Kidney epithelial cell (primary cell): ENCODE measurements at places on chromosomes 12 and 14.

DNA sequence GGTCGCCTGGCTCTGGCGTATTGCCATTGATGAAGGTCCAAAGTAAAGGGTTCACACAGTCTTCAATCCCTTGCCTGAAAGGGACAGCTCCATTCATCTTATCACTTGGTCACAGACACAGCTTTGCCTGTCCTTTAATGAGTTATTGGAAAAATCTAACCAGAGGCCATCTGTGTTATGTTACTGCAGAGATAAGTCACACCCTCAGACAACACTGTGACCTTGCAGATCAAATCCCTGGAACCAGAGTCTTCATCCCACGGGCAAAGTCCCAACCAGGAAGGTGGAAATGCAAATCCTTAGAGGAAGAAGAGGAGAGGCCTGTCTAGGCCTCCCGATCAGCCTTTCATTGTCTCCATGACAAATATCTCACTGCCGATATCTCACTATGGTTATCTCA is 68.3 kb upstream of the SCN8A start:
- no peak for DNase-seq

DNA sequence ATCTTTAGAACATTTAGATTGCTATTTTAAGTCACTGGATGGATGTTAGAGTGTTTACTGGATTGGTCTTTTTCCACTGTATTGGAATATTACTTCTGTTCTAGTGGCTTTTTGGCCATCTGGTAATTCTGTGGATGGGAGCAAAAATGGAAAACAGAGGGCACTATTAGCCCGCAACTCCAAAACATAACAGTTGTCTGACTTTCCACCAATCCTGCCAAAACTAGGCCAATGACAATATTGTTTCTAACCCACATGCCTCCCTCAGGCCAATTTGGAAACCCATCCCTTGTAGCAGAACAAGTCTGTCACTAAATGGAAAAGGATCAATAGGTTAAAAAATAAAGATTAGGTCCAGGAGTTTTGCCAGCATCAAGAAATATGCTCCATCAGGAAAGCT is 97.8 kb downstream of the ETNK1 start:
- DNase-seq, result no peak

DNA sequence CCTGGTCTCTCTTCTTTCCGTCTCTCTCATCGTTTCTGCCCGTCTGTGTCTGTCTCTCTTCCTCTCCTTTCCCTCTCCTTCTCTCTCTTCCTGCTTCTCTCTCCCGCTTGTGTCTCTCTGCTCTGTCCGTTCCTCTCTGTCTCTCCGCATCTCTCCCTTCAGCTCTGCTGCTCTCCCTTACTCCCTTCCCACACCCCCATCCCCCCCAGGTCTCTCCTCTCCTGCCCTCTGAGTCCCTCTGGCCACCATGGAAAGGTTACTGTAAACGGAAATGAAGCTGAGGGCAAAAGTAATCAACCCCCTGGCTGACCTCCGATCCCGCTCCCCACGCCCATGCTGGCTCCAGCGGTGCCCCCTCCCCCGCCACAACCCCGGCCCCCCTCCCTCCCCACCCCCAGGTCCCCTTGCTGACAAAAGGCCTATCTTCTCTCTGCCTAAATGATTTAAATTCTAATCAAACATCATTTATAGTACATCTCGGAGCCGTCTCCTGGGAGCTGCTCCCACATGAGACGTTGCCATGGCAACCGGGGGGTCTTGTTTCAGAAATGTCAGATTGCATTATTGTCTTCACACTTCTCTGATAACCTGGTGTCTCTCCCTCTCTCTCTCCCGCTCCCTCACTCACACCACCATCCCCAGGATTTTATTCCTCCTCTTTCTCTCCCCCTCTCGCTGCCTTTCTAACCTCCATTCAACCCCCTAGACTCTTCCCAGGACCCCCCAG is 203.8 kb downstream of the RBM19 start:
- no peak for DNase-seq

- no peak for DNase-seq
These were observed 47.4 kb downstream of the NIN start for GRCh38 chr14:50783563-50783962.

DNA sequence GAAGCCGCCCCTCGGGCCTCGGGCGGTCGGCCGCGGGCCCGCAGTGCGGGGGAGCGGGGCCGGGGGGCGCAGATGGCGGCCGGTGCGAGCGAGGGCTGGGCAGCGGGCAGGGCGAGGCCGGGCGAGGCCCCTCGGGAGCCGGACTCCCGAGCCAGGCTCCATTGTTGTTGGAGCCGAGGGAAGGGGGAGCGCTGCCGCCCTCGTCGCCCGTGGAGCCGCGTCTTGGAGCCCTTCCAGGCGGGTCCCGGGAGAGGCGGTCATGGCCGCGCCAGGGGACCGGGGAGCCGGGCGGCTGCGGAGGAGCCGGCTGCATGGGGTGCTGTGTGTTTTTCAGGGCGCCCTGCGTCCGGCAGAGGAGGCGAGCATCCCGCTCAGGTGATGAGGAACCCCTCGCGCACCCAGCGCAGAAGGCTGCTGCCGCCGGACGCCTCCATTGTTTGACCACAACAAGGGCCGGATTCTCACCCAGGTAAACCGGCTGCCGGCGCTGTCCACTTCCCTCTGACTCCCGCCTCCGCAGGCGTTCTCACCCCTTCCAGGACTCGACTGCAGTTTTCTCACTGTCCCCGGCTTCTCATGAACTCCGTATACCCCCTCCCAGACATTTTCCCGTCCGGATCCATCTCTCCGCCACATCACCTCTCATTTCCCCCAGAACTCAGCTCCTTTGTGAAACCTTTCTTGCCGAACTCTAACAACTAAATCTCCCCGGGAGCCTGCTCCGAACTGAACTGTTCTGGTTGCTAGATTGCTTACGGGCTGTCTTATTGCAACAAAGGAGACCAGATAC is 732 bp downstream of the ZNF664 start:
- DNase-seq, result no peak

DNA sequence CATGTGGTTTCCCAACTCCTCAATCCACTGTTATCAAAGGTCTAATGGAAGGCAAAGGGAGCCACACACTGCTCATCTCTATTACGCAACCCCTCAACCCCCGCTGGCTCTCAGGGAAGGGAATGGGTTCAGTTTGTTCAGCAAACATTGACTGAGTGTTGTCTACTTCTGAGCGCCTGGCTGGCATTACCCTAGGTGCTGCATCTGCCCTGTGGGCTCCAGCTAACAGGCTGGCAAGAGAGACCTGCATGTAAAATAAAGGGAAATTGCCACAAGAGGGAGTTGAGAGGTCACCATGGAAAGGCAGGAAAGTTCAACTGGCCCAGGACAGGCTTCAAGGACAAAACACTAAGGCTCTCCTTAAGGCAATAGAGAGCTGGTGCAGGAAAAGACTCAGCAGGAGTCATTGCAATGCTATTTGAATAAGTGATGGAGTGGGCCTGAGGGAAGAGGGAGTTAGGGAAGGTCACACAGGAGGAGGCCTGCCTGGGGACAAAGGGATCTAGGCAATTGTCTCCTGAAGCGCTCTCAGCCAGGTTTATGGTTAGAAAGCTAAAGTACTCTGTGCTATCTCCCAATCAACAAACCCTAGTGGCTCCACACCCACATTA is 5.5 kb upstream of the ZNF740 start:
- DNase-seq, result no peak

DNA sequence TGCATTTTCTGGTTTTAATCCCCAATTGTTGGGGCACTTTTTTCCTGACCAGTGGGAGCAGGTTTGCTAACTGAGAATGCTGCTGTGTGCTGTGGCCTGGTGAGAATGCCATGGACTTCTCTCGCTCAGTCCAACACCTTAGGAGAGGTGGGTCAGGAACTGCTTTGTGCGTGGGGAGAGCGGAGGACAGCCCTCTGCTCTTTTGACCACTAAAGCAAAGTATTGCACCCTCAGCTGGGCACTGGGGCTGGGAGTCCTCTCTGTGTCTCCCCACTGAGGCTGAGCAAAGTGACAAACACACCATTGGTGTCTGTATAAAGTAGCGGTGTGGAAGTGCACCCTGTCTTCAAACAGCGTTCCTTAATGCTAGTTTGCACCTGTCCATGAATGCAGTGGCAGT is 136.2 kb downstream of the SAMD4A start:
- no peak for DNase-seq

- DNase-seq, result no peak
These were observed 259.9 kb upstream of the MDGA2 start for GRCh38 chr14:47935332-47935731.

DNA sequence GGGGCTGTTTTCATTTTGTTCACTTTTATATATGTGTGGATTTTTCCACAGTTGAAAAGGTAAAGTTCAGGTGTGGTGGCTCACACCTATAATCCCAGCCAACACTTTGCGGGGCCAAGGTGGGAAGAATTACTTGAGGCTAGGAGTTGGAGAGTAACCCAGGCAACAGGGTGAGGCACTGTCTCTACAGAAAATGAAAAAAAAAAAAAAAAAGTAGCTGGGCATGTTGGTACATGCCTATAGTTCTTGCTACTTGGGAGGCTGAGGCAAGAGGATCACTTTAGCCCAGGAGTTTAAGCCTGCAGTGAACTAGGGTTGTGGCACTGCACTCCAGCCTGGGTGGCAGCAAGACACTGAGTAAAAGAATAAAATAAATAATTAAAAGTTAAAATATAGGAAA is 326.5 kb downstream of the NAV3 start:
- DNase-seq, result no peak
